ENCODE measurements at places on chromosomes 5 and 9.

- no peak for DNase-seq
Measured at GRCh38 chr5:13766236-13766635, 178.3 kb downstream of the DNAH5 start.

- DNase-seq, result no peak
Measured at GRCh38 chr9:134419000-134419683, 92.9 kb downstream of the RXRA start.

- DNase-seq, result no peak
Measured at GRCh38 chr5:148569948-148570347, 84.4 kb downstream of the HTR4 start.

DNA sequence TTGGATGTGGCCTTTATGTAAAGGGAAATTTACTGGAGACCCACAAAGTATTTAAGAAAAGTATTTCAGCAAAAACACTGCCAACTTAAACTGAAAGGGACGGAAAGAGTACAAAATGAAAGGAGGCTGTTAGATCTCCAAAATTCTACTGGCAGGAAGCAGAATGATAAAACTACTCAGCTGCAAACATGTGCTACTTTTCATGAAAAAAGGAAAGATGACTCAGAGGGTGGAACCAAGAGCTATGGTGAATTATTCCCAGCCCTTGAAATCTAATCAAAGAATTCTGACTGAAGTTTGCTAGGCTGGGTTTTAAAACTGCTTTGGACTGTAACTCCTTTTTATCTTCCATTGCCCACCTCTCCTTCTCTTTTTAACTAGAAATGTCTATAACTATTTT is 58.6 kb upstream of the ZBED3 start:
- DNase-seq, result no peak

DNA sequence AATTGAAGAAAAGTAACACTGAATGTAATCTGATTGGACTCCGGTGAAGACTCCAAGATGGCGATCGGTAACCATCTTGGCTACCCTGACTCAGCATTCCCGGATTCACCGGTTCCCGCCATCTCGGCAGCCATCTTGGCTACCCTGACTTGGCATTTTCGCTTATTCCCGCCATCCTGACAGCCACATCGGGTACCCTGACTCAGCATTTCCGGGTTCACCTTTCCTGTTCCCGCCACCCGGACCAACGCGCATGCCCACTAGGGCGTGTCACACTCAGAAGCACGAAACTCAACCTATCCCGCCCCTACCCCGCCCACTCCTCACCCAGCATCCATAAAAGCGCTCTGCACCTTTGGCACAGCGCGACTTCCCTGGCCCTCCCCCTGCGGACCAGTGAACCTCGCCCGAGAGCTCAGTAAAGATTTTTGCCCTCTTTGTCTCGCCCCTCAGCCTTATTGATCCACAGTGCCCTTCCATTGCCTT is 17.2 kb downstream of the SPTLC1 start:
- no peak for DNase-seq

DNA sequence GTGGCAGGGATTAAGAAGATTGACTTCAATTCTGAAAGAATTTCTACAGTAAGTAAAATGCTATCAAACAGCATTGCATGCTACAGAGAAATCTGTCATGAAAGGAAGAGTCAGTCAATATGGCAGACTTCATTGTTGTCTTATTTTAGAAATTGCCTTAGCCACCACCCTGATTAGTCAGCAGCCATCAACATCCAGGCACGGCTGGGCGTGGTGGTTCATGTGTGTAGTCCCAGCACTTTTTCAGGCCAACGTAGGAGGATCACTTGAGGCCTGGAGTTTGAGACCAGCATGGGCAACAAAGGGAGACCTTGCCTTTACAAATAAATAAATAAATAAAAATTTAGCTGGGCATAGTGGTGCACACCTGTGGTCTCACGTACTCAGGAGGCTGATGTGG is 46.6 kb downstream of the RMI1 start:
- no peak for DNase-seq

DNA sequence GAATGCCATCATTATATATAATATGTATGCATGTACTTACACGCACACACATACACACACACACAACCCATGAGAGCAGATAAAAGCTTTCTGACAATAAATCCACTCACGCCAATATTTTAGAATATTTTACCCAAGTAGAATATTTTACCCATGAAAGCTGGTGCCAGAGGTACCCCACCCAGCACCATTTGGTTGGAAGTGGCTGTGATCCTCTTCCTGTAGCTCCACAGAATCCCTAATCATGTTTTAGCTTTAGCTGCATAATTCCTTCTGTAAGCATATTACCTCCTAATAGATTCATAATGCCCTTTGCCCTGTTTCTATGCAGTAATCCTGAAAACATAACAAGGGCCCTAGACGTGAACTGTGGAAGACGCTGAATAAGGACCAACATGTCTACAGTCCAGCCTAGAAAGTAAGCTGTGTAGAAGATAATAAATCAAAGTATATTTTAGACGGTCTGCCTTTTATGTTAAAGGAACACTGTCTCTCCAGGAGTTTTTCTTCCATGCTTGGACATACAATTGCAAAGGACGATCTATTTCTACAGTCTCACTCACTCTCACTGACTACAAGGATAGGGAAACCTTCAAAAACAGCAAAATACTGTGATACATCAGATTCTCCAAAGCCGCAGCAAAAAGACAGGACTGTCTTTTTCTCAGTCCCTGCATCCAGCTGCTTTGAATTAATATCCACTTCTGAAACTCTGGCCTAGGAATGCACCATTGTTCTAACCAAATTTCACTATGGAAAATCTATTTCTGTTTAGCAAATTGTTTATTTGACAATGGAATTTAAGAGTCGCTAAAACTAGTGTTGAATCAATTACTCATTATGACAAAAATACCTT is 98.2 kb downstream of the USP20 start:
- DNase-seq, result no peak

GRCh38 chr5:16577677-16578076 is 39.1 kb downstream of the RETREG1 start:
- DNase-seq, result no peak

DNA sequence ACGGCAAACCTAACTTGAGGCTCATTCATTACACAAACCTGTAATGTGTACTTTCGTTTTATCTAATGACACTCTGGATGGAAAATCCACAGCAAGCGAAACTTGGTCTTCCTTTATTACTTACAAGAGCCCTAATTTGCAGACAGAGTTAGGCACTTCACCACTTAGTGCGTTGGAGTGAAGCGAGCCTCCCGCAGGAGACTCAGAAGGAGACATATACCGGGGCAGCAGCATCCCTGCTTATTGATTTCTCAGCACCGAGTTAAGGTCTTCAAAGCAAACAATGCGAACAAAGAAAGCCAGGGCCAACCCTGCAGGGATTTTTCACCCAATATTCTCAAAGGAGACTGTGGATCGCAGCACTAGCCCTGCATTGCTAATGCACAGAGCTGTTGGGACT is 28.6 kb downstream of the LSM11 start:
- DNase-seq, result no peak

DNA sequence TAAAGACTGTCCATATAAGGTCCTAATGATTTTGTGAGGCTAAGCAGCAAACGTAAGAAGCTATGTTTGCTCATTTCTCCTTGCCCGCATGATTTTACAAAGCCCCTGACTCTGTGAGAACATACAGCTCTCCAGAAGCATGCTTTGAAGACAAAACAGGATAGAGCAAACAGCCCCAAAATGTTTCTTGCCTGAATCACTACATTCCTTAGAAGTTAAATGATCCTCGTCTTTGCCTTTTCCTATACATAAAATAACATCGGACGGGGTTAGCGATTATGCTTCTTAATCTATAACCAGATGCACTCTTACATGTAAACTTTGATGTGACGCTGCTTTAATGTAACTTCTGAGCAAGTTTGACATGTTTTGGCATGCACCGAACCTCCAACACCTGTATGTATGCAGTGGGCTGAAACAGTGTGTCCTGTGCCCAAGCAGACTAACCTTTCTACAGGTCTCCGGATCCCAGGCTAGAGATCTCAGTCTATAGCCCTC is 353.7 kb downstream of the CETN3 start:
- DNase-seq, result no peak

- DNase-seq, result no peak
Measured at GRCh38 chr9:132008855-132009812, 70.5 kb downstream of the MED27 start.

GRCh38 chr5:72474516-72474915 is 32.7 kb downstream of the ZNF366 start:
- DNase-seq, result no peak

- DNase-seq, result peak; percentile 86
Measured at GRCh38 chr9:137070201-137070905, at the start of gene SAPCD2. TSS of gene SAPCD2 (minus strand) at chr9:137070557. CDS start at chr9:137070460, 97 bp downstream.

GRCh38 chr5:141637123-141637766 is 448 bp downstream of the RELL2 start:
- DNase-seq, result no peak

GRCh38 chr9:98750364-98751060 is 41.8 kb upstream of the GABBR2 start:
- no peak for DNase-seq

GRCh38 chr9:99104459-99105151 is at the start of gene TGFBR1:
TSS of gene TGFBR1 (plus strand) at chr9:99105113. CDS start at chr9:99105206, 93 bp downstream.
- peak; percentile 96 for DNase-seq

- DNase-seq, result no peak
Measured at GRCh38 chr5:88657136-88657535, 225.8 kb downstream of the MEF2C start.

- DNase-seq, result no peak
Measured at GRCh38 chr9:95516734-95517558, at the start of gene PTCH1. TSS of gene PTCH1 (minus strand) at chr9:95516971.

GRCh38 chr9:18720691-18721090 is 246.7 kb downstream of the ADAMTSL1 start:
- DNase-seq, result no peak

DNA sequence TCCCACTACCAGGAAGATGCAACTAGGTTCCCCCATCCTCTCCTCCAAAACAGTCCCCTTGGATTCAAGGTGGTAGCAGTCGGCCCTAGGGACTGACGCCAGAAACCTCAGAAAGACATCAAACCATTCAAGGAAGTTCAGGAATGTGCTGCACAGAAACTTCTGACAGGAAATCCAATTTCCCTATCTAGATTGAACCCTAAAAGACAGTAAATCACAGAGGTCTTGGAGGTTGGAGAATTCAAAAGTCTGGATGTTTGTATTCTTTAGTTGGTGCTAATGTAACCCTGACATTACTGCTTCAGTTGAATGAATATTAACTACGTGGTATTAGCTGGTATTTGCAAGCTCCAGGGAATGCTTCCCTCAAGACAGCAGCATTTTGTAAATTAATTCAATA is 125.3 kb downstream of the SYK start:
- no peak for DNase-seq

DNA sequence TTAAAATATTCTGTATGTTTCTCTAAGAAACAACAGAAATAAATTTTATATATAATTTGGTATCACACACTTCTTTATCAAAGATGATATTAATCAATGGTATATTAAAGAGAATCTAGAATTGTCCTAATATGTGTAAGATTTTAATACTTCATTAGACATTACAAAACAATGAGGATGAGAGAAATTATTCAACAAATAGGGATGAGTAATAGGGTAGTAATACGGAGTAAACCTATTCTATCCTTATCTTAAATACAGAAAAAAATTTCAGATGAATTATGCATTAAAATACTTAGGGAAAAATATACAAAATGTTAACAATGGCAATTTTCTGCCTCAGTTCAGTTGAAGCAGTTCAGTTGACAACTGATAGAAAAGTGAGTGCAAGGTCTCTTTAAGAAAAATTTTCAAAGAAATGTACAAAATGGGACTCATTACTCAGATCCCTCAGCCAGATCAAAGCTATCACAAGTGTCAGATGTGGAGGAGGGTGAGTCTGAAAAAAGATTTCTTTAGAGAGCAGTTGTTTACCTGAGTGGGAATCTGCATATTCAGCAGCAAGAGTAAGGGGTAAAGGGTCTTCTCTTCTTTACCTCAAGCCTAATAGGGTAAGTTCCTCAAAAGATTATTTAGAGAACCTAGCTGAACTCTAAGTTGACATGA is 56.7 kb upstream of the GCNT4 start:
- no peak for DNase-seq

DNA sequence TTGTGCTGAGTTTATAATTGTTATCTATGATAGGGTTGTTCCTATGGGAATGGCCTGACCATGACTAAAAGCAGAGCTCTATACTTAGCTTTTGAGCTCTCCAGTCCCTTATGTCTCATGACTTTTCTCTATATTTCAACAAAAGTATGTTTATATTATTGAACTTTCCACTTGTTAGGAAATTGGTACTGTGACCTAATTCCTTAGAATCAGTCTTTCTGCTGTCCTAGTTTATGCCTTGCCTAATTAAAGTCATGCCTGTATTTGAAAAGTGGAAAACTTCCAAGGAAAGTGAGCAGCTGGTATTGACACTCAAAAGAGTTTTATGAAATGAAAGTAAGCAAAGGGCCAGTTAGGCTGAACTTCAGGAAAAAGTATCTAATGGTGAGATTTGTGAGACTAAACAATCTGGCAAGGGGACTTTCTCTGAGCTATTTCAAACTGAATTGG is 68.6 kb downstream of the XRCC4 start:
- no peak for DNase-seq

DNA sequence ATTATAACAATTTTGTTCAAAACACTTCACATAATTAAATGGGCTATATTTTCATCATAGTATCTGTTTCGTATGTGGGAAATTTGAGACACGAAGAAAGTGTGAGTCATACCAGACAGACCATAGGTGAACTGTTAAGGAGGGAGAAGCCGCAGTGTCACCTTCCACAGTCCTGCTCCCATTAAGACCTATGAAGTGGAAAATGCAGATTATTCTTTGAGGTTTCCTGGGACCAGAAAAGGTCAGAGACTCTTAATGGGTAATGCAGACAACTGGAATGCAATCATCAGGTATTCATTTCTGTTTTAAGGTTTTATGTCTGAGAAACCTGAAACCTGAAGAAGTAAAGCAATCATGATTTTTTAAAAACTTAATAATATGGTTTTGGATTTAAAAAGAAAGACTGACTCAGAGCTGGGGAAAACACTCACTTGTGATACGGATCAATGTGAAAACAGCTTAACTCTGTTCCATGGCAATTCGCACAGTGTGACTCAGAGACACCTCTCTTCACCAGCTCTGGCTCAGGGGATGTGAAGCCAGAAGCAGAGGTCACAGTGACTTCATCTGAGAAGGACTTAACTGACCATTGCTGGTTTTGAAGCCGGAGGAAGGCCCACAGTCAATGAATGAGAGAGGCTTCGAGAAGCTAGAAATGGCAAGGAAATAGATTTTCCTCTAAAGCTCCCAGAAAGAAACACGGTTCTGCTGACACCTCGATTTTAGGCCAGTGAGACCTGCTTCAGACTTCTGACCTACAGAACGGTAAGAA is 17.2 kb upstream of the GCNT1 start:
- no peak for DNase-seq

- DNase-seq, result no peak
Measured at GRCh38 chr9:75395336-75395735, 307.0 kb downstream of the OSTF1 start.

- no peak for DNase-seq
Measured at GRCh38 chr5:42397267-42397666, 26.0 kb upstream of the GHR start.

GRCh38 chr9:120846906-120847305 is 4.2 kb upstream of the PSMD5 start:
- DNase-seq, result no peak

GRCh38 chr5:19987612-19988361 is at the start of gene CDH18:
TSS of gene CDH18 (minus strand) at chr5:19988200. CDS start at chr5:19838986, 149,214 bp downstream.
- DNase-seq, result no peak

GRCh38 chr5:158565017-158565789 is 534.5 kb downstream of the EBF1 start:
- no peak for DNase-seq

GRCh38 chr9:504921-505740 is 290.5 kb downstream of the DOCK8 start:
- no peak for DNase-seq

GRCh38 chr5:79602889-79603288 is 9.4 kb upstream of the TENT2 start:
- no peak for DNase-seq

Measured in GDM1 (cell line).